Amniotic stem cell (primary cell): ENCODE measurements at places on chromosomes 1 and 21.

- no peak for DNase-seq
Measured at GRCh38 chr1:167196166-167196565, 24.5 kb upstream of the POU2F1 start.

- no peak for DNase-seq
Measured at GRCh38 chr21:42579456-42580075, 65.9 kb downstream of the SLC37A1 start.

DNA sequence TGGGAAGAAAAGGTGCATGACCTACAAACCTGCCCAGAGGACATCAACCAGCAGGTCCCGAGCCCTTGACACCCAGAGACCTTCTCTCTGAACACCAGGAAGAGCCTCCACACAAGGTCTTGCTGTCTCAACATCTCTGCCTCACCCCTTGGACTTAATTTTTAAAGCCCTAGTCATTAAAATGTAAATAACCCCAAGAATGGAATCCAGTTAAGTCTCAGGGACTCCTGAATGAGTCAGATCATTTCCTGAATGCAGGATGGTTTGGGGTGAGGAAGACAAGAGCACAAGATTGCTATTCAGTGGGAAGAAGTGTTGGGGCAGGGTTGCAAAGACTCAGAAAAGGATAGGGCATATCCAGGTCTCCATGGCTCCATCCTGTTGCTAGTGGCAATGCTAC lies 17.8 kb upstream of the GRIK3 start:
- DNase-seq = no peak

GRCh38 chr1:246517391-246517790 lies 10.3 kb upstream of the SMYD3 start:
- DNase-seq = no peak

DNA sequence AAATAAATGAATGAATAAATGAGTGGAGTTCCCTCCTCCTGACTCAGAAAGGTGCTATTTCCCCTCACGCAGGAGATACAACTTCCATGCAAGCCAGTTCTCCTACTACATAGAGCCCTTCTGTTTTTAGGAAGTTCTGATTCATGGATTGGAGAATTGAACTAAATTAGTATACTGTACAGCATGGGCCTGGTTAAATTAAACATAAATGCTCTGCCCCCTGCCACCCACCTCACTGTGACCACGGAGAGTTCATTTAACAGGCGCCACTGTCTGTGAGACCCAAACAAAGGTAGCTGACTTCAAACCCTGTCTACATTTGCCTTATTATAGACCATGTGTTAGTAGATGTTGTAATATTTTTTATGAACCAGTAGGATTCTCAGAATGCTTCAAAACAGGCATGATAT lies 9.1 kb upstream of the IRF2BP2 start:
- DNase-seq = no peak

DNA sequence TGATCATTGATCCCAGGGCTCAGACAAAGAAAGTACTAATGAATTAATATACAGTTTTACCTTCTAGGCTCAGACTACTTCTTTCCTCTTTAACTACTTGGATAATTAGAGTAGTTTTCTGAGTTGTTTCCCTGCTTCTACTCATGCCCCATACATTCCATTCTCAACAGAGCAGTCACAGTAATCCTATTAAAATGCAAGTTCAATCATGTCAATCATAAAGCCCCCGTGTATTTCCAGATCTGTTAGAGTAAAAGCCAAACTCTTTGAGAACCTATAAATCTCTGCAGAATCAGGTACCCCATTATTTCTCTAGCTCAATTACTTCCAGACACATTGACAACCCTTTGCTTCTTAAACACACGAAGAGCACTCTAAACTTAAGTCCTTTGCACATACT lies 242.1 kb upstream of the PRMT6 start:
- DNase-seq = no peak

DNA sequence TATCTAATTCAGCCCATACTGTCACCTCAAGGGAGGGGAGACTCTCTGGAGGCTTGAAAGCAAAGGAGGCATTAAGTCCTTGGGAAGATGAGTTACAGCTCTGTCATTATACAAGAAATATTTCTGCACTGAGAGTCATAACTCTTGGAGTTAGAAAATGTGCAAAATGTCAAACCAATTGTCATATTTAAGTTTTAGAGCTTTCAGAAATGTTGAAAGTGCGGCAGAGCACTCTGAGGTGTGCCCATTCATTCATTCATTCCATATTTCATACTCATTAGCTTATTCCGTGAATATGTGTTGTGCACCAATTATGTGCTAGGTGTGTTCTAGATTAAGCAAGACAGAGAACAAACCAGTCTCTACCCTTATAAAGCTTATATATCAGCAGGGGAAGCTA lies 87.1 kb downstream of the HUNK start:
- no peak for DNase-seq

- no peak for DNase-seq
Measured at GRCh38 chr1:26168410-26169197, at the start of gene C1orf232. Gene C1orf232 (minus strand): TSS chr1:26168963. CDS start chr1:26168499, 464 bp downstream.

DNA sequence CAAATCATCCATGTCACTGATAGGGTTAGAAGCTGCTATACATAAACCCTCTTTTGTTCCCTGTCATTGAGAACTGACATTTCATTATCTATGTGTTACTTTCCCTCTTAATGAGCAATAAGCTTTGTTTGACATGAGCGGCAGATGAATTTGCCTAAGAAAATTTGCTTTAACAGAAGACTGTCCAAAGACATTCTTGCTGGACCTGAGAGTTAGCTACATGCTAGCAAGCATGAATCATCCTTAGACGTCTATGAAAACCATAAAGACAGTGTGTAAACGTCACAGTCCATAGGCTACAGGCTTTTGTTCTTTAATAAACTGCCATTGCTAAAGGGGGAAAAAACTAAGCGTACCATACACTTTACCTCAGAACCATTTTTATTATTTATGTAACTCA lies 73.1 kb downstream of the TNFSF4 start:
- no peak for DNase-seq

DNA sequence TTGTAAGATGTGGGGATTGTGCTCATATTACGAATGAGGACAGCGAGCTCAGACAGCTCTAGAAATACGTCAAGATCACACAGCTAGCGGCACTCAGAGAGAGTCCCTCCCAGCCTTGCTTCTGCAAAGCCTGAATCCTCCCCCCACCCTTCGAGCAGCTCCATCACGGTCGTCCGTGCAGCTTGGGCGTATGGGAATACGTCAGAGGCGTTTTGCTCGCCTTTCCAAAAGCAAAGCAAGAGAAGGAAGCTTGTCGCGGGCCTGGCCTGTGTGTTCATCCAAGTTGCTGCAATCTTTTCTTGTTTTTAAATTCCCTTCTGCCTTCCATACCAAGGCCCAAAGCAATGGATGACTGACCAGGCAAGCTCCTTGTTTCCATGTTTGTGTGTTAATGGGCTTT lies 125.5 kb upstream of the IRF2BP2 start:
- DNase-seq = no peak

GRCh38 chr21:27024301-27024700 lies 57.4 kb upstream of the ADAMTS5 start:
- peak; percentile 8 for DNase-seq

DNA sequence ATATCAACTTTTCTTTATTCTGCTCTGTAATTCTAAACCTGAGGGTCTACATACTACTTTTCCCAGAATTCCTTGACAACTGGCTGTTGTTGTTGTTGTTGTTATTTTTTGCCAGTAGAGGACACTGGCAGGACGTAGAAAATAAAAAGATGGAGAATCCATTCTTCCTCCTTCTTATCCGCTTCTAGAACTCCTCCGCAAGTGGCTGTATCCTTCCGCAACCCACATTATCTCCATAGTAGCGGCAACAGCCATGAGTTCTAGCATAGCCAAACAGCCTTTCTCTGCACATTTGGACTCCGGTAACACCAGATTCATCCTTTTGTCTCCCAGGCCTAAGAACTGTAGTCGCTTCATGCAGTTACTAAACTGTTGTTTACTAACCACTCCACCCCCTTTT lies 91.1 kb upstream of the CACHD1 start:
- DNase-seq = no peak

DNA sequence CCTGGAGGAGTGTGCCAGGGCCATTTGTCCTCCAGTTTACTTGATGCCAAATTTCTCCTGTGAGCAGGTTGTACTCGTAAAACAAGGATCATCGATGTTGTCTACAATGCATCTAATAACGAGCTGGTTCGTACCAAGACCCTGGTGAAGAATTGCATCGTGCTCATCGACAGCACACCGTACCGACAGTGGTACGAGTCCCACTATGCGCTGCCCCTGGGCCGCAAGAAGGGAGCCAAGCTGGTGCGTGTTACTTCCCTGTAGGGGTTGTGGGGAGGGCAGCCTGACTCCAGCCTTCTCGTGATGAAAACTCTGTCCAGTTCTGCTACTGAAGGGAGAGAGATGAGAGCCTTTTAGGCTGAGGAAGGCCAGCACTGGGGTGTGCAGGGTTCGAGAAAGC lies 2.2 kb downstream of the RPS8 start:
- no peak for DNase-seq

DNA sequence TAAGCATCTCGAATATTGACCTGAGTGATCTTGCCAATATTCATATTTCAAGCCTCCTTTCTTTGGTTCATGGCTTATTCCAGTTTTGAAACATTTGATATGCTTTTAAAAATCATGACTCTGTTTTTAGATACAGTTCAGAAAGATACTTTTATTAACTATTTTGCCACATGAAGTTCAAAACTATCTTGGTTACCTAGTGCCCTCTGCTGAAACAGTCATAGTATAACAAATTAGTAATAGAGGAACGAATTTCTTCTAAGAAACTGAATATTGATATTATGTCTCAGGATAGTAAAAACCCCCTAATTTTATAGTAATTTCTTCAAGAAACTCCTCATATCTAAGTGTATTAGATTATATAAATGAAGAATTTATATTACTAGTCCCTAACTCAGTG lies 52.6 kb upstream of the RC3H1 start:
- DNase-seq = no peak

DNA sequence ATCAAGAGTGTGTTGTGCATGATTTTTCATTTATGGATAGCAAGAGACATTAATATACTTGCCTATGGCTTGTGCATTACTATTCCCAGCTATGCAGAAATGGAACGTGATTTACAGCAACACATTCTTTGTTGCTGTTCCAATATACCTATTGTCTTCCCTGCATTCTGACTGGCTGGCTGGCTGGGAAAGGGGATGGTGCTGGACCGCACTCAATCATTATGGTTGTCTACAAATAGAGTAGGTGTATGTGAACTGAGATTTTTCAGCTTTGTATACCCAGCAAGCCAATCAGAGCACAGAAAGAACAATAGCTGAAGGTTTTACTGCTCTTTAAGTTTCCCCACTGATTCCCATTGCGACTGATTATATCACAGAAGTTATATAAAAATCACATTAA lies 167.5 kb downstream of the ATG4C start:
- DNase-seq = no peak

GRCh38 chr1:56547977-56548376 lies 31.4 kb downstream of the PLPP3 start:
- DNase-seq = no peak

DNA sequence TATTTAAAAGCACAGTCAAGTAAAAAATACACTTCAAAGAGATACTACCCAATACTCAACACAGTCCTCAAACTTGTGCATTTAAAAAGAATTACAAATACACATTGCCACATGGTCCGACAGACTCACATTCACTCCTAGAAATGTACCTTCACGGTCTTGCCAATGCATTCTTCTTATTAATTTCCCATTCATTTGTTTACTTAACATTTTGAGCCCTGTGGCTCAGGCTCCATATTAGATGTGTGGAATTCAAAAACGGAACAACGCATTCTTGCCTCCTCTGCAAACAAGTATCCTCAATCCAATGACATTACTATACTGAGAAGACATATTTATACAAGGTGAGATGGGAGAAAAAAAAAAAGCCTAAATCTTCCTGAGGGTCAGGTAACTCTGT lies 2.5 kb upstream of the DUSP23 start:
- DNase-seq = no peak

DNA sequence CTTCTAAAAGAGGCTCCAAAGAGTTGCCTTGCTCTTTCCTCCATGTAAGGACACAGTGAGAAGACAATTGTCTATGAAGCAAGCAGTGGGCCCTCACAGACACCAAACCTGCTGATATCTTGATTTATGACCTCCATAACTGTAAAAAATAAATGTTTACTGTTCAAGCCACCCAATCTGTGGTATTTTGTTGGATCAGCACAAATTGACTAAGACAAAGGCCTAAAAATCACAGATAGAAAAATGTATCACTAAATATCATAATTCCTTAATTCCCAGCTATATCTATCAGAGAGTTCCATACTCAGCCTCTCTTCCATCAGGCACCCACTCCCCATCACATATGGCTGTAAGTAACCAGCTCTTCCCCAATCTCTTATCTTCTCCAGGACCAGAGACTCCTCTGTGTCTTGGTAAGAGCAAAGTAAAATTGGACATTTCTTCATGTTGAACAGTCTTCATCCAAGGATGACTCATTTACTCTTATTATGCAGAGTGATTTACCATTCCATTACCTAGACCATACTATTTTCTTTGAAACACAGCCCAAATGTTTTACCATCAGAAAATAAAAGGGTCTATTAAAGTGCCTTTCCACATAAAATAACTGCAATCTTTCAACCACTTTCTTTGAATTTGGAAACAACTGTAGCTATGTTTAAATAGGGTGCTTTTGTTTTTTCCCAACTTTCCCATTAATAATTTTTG lies 503.6 kb downstream of the MRPL39 start:
- no peak for DNase-seq

GRCh38 chr1:153490272-153491051 lies 30.0 kb upstream of the S100A7 start:
- peak; percentile 70 for DNase-seq

DNA sequence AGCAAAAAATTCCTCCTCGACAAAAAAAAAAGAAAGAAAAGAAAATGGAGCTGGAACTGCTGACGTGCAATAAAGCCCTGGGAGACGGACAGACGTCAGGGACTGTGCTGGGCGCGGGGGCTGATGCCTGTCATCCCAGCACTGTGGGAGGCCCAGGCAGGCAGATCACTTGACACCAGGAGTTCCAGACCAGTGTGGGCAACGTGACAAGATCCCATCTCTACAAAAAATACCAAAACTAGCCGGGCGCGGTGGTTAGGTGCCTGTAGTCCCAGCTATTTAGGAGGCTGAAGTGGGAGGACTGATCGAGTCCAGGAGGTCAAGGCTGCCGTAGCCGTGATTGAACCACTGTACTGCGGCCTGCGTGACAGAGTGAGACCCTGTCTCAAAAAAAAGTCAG lies 3.6 kb upstream of the ANKRD65 start:
- DNase-seq = no peak

DNA sequence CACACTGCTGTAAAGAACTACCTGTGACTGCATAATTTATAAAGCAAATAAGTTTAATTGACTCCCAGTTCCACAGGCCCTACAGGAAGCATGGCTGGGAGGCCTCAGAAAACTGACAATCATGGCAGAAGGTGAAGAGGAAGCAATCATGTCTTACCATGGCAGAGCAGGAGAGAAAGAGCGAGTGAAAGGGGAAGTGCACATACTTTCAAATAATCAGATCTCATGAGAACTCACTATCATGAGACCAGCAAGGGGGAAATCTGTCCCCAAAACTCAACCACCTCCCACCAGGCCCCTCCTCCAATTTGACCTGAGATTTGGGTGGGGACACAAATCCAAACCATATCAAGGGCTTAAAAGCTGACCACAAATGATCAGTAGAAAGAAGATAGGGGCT lies 493.2 kb downstream of the PTPRC start:
- DNase-seq = no peak
